ENCODE measurements at places on chromosomes 11 and 22.

- no peak for DNase-seq
These were observed 48.4 kb upstream of the HSD17B12 start for GRCh38 chr11:43632181-43632580.

GRCh38 chr11:63289658-63290057 is 46.3 kb upstream of the SLC22A25 start:
- DNase-seq: no peak

GRCh38 chr11:7899418-7899817 is 31.6 kb downstream of the OR10A6 start:
- DNase-seq: no peak

GRCh38 chr11:133573081-133573480 is 40.8 kb upstream of the OPCML start:
- DNase-seq: no peak

GRCh38 chr22:20211997-20212753 is 55.9 kb downstream of the RTN4R start:
- no peak for DNase-seq

GRCh38 chr11:115349335-115350017 is 154.7 kb downstream of the CADM1 start:
- DNase-seq: no peak

DNA sequence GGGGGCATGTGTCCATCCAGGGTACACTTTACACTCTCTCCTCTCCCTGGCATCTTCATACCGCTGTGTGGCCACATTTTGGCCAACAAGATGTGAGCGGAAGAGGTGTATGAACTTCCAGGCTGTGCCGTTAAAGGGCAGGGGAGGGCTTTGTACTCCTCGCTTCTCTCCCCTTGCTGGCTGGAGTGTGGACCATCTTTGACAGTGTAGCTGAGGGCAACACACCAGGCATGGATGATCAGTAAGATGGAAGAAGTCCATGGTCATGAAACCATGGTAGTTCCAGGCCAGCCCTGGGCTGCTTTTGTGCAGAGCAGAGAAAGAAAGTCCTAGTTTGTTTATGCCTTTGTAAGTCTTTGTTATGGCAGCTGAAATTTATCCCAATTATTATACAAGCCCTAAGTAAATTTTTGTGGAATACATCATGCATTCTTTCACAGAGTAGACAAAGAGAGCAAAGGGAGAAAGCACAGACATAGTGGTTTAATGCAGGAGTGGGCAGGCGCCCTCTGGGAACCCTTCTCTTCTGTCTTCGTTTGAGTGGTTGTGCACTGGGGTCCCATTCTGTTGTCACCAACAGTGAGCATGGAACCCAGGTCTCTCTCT is 70.4 kb downstream of the FBXO7 start:
- DNase-seq: no peak

DNA sequence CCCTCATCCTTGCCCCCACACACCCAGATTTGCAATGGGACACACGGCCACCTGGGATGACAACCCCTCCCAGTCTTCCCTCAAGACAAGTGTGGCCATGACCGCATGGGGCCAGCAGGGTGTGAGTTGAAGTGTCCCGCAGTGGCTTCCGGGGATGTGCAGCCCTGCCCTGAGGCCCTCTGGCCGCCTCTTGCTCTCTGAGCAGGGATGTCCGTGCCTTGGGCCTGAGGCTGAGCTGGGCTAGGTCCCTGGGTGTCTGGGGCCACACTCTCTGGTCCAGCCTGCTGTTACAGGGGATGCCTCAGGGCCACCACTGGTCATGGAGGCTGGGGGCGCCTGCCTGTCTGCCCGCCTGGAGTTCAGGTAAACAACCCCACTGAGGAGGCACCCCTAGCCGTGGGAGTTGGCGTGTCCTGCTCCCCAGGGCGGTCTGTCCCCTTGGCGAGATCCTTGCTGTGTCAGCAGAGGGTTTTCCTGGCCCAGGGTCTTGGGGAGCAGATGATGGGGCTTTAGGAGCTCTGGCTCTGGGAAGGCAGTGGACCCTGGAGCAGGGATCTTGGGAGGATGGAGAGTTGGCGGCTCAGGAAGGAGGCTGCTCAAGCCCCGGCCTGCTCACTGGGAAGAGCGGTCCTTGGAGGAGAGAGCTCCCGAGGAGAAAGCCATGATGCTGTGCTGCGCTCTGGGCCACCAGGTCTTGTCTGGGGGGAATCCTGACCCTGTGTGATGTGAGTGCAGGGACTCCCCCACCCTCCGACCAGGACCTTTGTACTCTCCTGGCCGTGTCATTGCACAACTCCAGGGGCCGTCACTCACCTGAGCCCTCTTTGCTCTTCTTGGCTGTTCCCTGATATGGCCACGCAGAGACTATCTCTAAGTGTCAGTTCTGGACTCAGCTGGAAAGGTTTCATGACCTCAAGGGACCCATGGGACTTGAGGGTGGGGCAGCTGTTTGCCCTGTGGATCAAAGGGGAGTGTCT is 67.9 kb downstream of the KCNQ1 start:
- DNase-seq: no peak

DNA sequence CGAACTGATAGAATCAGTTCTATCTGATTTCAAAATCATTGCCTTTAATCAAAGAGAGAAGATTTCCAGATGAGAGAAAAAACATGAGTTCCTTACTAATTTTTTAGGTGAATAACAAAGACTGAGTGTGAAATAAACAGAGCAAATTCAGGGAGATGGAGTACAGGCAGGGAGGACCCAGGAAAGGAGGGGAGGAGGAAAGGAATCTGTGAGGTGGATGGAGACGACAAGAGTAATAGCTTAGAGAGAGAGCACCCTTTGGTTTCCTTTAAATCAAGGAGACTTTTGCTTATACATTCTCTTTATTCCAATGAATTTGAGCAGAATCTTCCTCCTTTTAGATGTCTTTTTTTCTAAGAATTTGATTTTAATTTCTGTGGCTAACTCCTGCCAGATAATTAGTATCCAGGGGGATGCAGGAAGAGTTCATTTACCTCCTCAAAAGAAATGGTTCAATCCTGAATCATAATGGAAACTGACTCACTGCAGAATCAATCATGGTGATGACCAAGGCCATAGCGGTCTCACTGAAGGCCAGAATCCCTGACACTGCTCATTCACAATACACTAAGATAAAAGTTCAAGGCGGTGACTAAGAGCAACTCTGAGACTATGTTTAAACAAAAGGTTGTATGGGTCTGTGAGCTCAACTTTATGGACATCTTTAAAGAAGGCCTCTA is 234.0 kb upstream of the ZC3H12C start:
- DNase-seq: no peak

DNA sequence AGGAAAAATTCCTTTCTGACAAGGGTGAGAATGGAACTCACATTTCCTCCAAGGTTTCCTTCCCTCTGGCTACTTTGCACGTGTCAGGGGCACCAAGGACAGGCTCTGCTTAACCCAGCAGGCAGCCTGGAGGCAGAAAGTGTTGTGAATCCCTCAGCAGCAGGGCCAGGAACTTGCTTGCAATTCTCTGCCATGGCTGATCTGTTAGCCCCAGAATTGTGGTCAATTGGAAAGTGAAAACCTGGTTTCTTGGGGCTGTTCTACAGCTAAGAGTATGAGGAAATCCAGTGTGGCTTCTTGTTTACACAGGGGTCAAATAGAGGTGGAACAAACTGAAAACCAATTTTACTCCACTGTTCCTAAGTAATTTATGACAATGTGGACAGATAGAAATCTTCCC is 38.3 kb upstream of the CEP295 start:
- no peak for DNase-seq

- no peak for DNase-seq
These were observed 20.6 kb downstream of the BCO2 start for GRCh38 chr11:112195951-112196351.

DNA sequence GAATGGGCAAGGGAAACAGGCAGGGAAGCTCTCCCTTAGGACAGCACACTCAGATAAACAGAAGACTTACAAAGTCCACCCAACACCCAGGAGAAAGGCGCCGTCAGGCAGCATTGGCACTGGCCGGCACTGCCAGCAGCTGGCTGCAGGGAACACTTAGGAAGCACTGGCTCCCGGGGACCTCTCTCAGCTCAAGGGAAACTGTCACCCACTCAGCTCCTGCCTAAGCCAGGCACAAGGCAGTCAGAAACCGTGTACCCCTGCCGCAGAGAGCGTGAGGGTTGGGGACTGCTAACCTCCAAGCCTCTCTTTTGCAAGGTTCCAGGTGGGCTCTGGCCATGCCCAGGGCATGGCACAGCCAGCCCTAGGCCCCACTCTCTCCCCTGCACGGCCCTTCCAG is 64.7 kb downstream of the DGCR2 start:
- DNase-seq: no peak

DNA sequence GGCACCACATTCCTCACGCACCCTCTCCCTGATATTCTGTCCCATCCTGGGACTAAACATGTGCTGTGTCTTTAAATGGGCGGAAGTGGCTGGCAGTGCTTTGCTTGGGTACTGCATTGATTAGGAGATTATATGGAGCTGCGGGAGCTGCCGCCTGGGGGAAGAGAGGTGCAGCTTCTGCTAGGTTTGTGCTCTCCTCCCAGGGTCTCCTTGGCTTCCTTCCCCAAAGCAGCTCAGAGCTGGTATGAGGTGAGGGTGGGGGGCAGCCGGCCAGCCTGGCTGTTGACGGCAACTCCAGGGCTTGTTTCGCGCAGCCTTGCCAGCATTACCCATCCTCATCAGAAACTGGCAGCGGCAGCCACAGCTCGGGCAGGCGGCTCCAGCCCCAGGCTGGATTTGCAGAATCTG is 95.4 kb downstream of the GRAMD1B start:
- no peak for DNase-seq

DNA sequence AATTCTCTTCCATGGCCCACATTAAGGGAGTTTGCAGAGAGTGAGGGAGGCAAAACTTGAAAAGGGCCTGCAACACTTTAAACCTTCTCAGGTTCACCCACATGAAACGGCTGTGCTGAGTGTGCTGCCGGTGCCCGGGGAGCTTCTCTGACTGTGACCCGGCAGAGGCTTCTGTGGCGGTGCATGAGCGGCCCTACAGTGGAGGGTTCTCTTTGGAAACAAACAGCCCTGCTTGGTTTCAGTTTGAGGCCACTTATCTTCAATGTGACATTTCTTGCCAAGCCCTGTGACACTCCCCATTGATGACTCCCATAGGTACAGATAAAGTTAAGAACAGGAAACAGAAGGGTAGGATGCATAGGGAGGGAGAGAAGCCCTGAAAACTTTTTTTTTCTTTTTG is 31.8 kb downstream of the FAM118A start:
- no peak for DNase-seq

DNA sequence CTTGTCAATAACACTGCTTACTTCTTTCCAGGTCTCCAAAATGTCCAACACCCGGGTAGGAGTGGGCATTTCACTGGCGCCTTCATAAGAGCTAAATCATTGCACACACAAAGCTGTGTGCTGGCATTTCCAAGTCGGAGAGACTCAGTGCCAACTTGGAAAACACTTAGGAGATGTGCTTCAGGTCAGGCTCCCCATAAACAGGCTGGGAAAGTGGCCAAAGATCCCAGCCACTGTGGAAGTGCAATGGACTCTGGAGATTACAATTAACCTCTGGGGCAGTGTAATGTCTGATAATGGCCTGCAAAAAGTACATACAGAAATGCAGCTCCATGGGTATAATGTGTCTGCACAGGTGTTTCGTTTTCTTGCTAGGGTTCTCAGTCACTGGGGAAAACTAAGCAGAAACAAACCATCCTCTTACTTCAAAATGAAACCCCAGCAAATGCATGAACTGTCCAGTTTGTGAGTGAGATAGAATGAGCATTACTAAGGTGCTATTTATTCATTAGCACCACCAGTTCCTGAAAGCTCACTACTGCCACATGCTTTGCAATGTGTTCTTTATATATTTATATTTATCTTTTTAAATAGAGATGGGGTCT is 79.0 kb downstream of the ABTB2 start:
- no peak for DNase-seq

- no peak for DNase-seq
These were observed 2.0 kb downstream of the KCNJ11 start for GRCh38 chr11:17386331-17387084.

DNA sequence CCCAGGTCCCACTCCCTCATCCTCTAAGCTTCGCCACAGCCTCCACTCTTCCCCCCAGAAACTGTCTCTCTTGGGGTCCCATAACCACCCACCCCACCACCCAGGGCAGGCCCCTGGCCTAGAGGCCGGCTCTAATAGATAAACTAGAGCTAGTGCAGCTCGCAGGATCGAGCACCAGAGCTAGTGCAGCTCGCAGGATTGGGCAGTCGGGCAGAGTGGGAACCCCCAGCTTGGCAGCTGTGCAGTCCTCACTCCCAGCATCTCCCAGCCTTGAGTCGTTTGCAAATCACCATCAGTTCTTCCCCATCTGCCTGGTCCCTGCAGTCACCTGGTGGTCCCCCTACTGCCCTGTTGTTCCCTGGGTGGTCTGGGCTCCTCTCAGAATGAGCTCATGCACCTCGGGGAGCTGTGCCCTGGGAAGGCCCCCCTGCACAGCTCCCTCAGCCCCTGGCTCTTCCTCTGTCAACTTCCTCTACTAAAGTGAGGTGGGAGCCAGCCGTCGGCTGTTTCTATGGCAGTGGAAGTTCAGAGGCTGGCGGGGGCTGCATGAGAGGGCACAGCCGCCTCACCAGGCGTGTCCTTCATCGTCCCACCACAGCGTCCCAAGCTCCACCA is 15.5 kb upstream of the SHANK2 start:
- DNase-seq: no peak

DNA sequence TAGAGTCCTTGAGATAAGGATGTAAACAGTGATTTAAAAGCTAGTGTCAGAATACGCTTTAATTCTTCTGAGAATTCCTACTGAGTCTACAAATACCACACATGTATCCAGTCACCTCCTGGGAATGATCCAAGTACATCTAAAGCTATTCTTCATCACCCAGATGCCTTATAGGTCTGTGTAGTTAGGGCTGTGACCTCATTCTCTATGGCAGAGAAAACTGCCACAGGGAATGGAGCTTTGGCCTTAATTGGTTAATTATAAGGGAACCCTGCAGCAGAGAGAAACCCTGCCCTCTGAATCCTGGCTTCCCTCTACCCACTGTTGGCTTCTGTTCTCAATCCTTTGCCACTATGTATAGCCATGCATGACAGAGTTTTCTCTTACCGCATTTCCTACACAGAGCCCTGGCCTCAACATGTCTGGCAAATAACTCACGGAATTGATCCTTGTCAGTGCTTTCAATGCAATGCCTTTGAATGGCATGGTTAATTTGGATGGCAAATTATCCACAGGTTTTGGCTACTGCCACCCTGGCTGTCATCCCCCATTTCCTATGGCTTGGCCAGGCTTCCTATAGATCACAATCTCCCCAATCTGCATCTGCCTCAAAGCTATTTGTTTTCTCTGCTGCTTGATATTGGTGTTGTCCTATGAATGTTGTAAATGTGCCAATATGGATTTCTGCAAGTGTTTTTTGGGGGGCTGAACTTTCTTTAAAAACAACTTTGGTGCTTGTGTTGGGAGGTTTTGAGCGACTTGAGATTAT is 2.9 kb downstream of the DIXDC1 start:
- no peak for DNase-seq

- DNase-seq: no peak
These were observed 29.7 kb upstream of the CHRNA10 start for GRCh38 chr11:3700910-3701309.

Data from SK-N-MC (cell line).